ENCODE measurements at places on chromosomes 3 and 15.

GRCh38 chr3:145272684-145273083, 888.3 kb downstream of the PLOD2 start:
- DNase-seq = no peak

- no peak for DNase-seq
Observed at GRCh38 chr15:37105889-37106288, 5.5 kb upstream of the MEIS2 start.

DNA sequence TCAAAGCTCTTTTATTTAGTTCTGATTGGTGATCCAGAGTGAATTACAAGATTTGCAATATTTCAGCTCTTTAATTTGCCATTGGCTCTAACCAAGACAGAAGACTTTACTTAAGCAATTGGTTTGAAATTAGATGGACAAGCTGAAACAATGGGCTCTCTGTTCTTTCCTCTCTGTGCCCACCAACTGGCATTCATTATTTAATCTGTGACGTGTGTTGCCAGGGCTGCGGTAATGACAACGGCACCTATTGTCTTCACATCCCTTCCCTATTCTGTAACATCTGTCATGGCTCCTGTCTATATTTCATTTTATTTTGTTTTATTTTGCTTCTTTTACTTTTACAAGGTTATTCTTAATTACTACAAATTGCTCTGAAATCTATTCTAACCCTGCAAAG, 33.9 kb downstream of the PLD1 start:
- no peak for DNase-seq

DNA sequence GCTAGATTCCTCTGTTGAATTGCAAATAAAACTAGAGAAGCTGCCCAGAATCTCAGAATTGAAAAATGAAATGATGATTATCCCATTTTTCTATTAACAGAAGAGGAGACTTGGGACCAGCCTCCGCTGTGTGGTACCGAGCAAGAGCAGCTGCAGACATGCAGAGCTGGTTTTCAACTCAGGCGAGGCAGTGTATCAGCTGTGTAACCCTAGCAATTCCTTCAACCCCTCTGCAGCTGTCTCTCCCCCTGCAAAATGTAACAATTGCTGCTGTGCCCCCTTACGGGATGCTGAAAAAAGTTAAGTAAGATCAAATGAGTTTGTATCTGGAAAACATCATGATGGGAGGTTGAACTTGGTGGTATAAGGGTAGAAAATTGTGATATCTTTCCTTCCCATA, 98.5 kb upstream of the C3orf80 start:
- no peak for DNase-seq

DNA sequence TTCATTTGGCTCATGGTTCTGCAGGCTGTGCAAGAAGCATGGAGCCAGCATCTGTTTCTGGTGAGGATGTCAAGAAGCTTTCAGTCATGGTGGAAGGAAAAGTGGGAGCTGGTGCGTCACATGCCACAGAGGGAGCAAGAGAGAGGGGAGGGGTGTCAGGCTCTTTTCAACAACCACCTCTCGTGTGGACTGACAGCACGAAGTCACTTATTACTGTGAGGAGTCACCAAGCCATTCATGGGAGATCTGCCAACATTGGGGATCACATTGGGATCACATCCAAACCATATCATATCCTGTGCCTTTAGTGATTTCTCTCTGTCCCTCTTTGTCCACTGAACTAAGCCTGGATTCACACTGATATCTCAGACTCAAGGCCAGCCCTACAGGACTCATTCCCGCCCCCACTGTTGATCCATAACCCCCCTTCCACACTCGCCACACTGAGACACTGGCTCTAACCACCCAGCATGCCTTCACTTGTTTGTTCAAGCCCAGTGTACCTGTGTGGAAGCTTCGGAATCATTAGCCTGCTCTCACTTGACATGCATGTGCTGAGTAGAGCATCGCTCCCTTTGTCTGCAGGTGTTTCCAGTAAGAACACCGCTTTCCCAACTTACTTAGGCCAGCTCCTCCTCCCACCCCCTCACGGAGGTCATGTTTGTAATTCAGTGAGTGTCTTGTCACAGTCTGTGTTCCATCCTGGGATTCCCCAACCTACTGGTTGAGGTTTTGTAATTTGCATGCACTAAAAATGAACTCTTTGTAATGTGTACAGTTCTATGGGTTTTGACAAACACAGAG, 132.2 kb downstream of the KLF13 start:
- no peak for DNase-seq

DNA sequence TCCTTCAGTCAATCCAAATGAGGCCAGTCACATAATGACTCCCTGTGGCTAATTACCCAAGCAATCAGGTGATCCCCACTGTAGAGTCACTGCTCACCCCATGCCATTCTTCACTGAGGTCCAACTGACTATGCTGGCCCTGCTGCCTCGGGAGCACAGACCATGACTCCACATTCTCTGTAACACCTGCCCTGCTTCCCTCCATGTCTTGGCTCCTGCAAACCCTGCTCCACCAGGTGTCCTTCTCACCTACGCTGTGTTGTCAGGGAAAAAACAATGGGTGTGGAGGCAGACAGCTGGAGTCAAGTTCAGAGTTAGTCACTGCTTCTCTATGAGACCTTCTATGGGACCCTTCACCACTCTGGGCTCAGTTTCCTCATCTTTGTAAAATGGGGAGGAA, 6.1 kb upstream of the SFMBT1 start:
- no peak for DNase-seq

DNA sequence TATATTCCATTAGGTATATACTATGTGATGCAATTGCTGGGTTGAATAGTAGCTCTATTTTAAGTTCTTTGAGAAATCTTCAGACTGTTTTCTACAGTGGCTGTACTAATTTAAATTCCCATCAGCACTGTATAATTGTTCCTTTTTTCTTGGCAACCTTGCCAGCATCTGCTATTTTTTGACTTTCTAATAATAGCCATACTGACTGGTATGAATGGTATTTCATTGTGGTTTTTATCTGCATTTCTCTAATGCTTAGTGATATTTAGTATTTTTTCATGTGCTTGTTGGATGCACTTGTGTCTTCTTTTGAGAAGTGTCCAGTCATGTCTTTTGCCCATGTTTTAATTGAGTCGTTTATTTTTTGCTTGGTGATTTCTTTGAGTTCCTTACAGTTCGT, 145.1 kb upstream of the PLSCR5 start:
- no peak for DNase-seq

- DNase-seq = no peak
Observed at GRCh38 chr15:63006032-63006878, 36.3 kb upstream of the TPM1 start.

DNA sequence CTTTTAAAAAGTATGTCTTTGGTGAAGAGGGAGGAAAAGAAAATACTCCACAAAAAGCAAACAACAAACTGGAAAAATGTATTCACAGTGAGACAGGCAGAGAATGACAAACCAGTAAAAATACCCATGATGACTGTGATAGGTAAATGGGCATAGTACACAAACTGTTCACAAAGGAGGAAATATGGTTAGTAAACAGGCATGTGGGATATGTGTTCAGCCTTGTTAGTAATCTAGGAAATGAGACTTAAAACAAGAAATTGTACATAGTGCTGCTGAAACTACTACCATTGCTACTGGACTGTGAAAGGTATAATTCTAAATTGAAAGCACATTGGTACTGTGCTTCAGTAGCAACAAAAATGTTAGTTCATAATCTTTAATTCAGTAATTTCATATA, 50.1 kb downstream of the UBE2E2 start:
- DNase-seq = no peak

DNA sequence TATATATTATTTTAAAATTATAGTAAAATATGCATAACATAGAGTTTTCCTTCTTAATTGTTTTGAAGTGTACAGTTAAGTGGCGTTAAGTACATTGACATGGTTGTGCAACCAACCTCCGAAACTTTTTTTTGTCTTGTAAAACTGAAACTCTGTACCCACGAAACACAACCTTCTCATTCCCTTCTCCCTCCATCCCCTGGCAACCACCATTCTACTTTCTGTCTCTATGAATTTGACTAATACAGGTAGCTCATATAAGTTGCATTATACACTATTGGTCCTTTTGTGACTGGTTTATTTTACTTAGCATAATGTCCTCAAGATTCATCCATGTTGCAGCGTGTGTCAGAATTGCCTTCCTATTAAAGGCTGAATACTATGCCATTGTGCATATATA, 179.4 kb downstream of the SATB1 start:
- DNase-seq = no peak

- no peak for DNase-seq
Observed at GRCh38 chr3:44970926-44971490, 5.0 kb downstream of the ZDHHC3 start.

GRCh38 chr3:99498550-99499234, 139.7 kb upstream of the COL8A1 start:
- no peak for DNase-seq

DNA sequence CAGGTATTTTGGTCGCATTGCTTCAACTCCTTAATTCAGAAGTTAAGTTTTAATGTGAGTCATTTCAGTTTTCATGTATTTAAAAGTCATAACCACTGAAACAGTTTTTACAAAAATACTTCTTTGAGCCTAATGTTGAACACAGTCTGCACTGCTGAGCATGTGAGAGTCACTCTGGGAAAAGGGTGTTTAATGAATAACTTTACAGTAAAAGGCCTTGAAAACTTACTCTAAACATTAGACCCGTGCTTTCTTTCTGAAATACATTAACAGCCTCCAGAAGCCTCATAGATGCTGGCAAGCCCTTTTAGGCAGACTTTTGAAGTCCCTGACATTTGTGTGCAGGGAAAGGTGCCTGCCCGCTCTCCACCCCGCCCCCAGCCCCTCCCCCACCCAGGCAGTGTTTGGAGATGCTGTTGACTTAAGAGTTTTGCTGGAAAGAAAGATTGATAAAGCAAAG, 68.9 kb upstream of the NR2F2 start:
- no peak for DNase-seq

- no peak for DNase-seq
Observed at GRCh38 chr3:30059240-30059639, 547.2 kb upstream of the TGFBR2 start.

Data from iPS-NIHi11 (cell line).